ENCODE measurements at places on chromosomes 5 and 9. TPM values are rescaled to one million over a fixed set of nuclear protein-coding genes. Genes with fewer than 3 reads are reported as not detected.

- H3K36me3 ChIP-seq: no peaks in the 10 kb centered on the region
- H3K4me1 ChIP-seq: no peaks in the 10 kb centered on the region
- H3K27ac ChIP-seq: no peak overlapping the region
- no peak for DNase-seq
- H3K4me3 ChIP-seq: no peak overlapping the region
- no peaks in the 10 kb centered on the region for H3K27me3 ChIP-seq
These were observed 159.6 kb downstream of the BNC2 start for GRCh38 chr9:16710888-16711287.

GRCh38 chr5:54630738-54631359, 113.3 kb downstream of the SNX18 start:
- peaks cover 43% of the 10 kb centered on the region for H3K4me1 ChIP-seq
- no peak for DNase-seq
- no peaks in the 10 kb centered on the region for H3K36me3 ChIP-seq
- H3K4me3 ChIP-seq: no peak overlapping the region
- H3K27ac ChIP-seq: peak overlapping the region; percentile 53

DNA sequence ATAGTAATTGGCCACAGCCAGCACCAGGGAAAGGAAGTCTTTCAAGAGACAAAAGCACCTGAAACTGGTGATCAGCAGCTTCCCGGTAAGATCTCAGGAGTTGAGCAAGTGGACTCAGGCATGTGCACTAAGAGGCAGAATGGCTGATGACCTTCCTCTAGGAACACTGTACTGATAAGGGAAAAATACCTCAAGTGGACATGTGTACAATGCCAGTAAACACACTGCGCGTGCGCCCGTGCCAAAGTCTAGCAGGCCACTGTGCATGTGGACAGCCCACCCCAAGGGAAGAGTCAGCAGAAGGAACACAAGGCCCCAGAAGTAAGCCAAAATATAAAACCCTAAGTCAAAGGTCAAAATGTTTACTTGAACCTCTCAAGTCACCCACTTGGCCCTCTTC, 423.0 kb downstream of the TUSC1 start:
- H3K36me3 ChIP-seq: no peaks in the 10 kb centered on the region
- DNase-seq: no peak
- H3K27ac ChIP-seq: no peak overlapping the region
- H3K4me3 ChIP-seq: no peak overlapping the region

GRCh38 chr5:41891066-41891707, 13.0 kb upstream of the RIMOC1 start:
- H3K27ac ChIP-seq: no peak overlapping the region
- no peaks in the 10 kb centered on the region for H3K4me1 ChIP-seq
- no peaks in the 10 kb centered on the region for H3K27me3 ChIP-seq
- no peaks in the 10 kb centered on the region for H3K36me3 ChIP-seq
- no peak overlapping the region for H3K4me3 ChIP-seq
- no peak for DNase-seq

DNA sequence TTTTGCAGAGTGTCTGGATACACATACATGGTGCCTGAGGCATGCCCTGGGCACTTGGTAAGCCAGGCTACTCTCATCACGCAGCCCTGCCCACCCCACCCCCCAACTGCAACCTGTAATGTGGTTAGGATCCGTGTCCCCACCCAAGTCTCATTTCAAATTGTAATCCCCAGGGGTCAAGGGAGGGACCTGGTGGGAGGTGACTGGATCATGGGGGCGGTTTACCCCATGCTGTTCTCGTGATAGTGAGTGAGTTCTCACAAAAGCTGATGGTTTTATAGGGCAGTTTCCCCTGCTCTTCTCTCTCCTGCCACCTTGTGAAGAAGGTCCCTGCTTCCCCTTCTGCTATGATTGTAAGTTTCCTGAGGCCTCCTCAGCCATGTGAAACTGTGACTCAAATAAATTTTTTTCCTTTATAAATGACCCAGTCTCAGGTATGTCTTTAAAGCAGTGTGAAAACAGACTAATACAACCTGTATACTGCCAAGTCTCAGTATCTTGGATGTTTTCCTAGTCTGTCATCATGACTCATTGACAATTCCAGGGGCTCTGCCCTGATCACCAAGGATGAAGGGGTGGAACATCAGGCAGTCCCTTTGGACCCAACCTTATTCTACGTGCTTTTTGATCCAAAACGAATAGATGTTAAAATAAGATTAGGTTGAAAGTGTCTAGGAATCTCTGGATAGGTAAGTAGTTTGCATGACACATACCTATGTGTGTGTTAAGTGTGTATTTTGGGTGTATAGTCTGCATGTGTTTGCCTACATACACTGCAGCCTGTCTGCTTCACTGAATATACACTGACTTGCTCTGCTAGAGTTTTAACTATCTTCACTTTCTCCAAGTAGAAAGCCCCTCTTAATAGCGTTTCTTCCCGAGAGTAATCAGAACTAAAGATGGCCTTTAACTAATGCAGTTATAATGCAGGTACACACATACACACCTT, 293.8 kb downstream of the SLIT3 start:
- no peak overlapping the region for H3K27ac ChIP-seq
- H3K4me1 ChIP-seq: no peaks in the 10 kb centered on the region
- DNase-seq: no peak
- no peak overlapping the region for H3K4me3 ChIP-seq
- H3K36me3 ChIP-seq: no peaks in the 10 kb centered on the region
- no peaks in the 10 kb centered on the region for H3K27me3 ChIP-seq

- H3K4me1 ChIP-seq: no peaks in the 10 kb centered on the region
- no peak for DNase-seq
- no peak overlapping the region for H3K27ac ChIP-seq
- H3K27me3 ChIP-seq: no peaks in the 10 kb centered on the region
These were observed 237.6 kb downstream of the TLE4 start for GRCh38 chr9:79809316-79809876.

- H3K27me3 ChIP-seq: no peaks in the 10 kb centered on the region
- H3K4me3 ChIP-seq: no peak overlapping the region
- no peaks in the 10 kb centered on the region for H3K36me3 ChIP-seq
- H3K27ac ChIP-seq: no peak overlapping the region
- H3K4me1 ChIP-seq: no peaks in the 10 kb centered on the region
These were observed 159.1 kb downstream of the LURAP1L start for GRCh38 chr9:12933957-12934356.

DNA sequence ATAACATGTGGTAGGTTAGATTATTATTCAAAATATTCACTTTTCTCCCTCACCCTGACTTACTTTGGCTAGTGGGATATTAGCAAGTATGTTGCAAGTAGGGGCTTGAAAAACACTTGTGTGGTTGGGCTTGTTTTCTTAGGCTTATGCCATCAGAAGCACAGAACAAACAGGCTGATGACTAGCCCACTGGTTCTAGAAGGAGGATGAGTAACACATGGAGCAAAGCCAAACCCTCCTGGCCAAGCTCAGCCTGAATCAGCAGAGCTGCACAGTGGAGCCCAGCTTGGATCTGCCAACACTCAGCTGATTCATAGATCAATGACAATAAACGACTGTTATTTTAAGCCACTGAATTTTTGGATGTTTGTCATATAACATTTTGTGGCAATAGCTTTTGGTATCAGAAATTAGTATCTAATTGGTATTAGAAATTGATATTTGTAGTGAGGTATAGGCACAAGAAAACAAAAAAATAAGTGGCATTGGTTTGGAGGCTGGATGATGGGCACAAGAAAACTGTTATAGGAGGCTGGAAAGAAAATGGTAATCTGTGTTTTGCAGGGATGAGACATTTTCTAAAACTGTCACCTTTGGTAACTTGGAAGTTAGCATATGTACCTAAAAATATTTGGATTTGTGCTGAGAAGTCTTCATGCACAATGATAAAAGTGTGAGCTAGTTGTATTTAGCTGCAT, 46.1 kb upstream of the ZBED3 start:
- no peaks in the 10 kb centered on the region for H3K36me3 ChIP-seq
- peak; percentile 86 for DNase-seq
- H3K4me3 ChIP-seq: no peak overlapping the region
- H3K4me1 ChIP-seq: no peaks in the 10 kb centered on the region
- no peaks in the 10 kb centered on the region for H3K27me3 ChIP-seq

GRCh38 chr5:123209502-123210027, 120.5 kb downstream of the PRDM6 start:
- H3K27me3 ChIP-seq: no peaks in the 10 kb centered on the region
- no peak for DNase-seq
- no peak overlapping the region for H3K27ac ChIP-seq
- no peak overlapping the region for H3K4me3 ChIP-seq
- no peaks in the 10 kb centered on the region for H3K36me3 ChIP-seq
- no peaks in the 10 kb centered on the region for H3K4me1 ChIP-seq

DNA sequence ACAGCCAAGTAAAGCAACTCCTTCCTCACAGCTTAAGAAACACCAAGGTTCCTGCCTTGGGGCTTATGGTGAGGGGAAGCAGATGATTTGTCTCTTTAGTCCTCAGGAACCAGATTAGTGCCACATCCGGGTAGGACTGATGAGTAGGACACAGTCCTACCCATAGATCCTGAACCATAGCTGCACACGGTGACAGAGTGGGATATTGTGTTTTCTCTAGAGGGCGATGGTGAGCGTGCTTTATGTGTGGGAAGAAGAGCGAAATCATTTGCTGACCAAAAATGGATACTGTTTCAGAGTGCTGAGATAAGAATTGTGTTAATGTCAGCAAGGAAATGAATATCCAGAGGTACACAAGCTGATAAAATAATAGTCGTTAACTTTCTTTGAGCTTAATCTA, 209.0 kb upstream of the FBXL7 start:
- DNase-seq: no peak
- no peaks in the 10 kb centered on the region for H3K36me3 ChIP-seq
- no peak overlapping the region for H3K27ac ChIP-seq
- no peak overlapping the region for H3K4me3 ChIP-seq
- H3K27me3 ChIP-seq: no peaks in the 10 kb centered on the region

- no peaks in the 10 kb centered on the region for H3K36me3 ChIP-seq
- no peak for DNase-seq
- H3K4me1 ChIP-seq: no peaks in the 10 kb centered on the region
- H3K4me3 ChIP-seq: no peak overlapping the region
- H3K27me3 ChIP-seq: no peaks in the 10 kb centered on the region
These were observed 1019.9 kb upstream of the WWC1 start for GRCh38 chr5:167271511-167271910.

DNA sequence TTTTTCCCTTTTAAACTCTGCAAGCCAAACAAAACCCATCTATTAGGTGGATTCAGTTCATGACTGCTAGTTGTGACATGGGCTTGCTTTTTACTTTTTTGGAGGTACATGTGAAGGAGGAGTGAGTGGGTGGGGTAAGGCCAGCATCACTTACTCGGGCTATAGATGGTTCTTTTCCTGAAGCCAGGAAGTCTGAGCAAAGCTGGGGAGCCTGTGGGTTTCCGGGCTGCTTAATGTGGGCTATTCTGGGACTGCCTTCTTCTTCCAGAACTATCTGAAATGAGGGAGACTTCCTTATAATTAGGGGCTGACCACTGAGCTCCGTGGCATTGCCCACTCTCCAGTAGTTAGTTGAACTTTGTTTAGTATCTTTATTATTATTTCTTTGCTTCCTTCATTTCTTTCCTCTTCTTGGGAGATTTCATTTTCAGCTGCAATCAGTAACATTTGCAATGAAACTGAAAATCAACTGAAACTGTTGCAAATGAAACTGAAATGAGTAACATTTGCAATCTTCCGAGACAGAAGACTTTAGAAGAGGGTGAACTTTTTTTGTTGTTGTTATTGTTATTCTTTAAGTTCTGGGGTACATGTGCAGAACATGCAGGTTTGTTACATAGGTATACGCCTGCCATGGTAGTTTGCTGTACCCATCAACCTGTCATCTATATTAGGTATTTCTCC, 204.9 kb downstream of the LRRC70 start:
- no peak for DNase-seq
- H3K4me3 ChIP-seq: no peak overlapping the region
- H3K4me1 ChIP-seq: no peaks in the 10 kb centered on the region
- no peaks in the 10 kb centered on the region for H3K27me3 ChIP-seq
- H3K36me3 ChIP-seq: no peaks in the 10 kb centered on the region

- no peaks in the 10 kb centered on the region for H3K4me1 ChIP-seq
- H3K36me3 ChIP-seq: no peaks in the 10 kb centered on the region
- no peak overlapping the region for H3K27ac ChIP-seq
- H3K4me3 ChIP-seq: no peak overlapping the region
These were observed 280.7 kb downstream of the SPOCK1 start for GRCh38 chr5:137218471-137218870.

PRR7 gene
- total RNA-seq: 13.0 TPM

PRDM12 gene
- not detected for total RNA-seq

PCDHA7 gene
- total RNA-seq: not detected

C9 gene
- 926 TPM for total RNA-seq

NCS1 gene
- 1.6 TPM for total RNA-seq
